ENCODE measurements at places on chromosomes 7 and 10.

GRCh38 chr7:40647719-40648118 lies 512.9 kb downstream of the SUGCT start:
- no peak for DNase-seq

DNA sequence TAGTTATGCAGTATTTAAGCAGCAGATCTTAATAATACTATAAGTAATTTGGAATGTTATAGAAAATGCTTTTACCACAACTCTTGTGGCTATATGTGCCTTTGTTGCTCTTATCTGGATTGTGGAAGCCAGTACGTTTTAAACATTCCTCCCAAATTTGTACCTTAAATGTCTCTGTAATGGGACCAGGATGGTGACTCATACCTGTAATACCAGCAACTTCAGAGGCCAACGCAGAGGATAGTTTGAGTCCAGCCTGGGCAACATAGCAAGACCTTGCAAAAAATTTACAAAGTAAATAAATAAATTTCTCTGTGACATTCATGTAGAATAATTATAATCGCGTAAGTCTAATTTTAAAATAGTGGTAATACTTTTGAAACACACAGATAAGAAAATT lies 283.1 kb downstream of the POM121L12 start:
- no peak for DNase-seq

GRCh38 chr7:151257990-151258389 lies 9.5 kb upstream of the SMARCD3 start:
- no peak for DNase-seq

GRCh38 chr7:21149809-21150208 lies 278.1 kb upstream of the SP4 start:
- DNase-seq = no peak

DNA sequence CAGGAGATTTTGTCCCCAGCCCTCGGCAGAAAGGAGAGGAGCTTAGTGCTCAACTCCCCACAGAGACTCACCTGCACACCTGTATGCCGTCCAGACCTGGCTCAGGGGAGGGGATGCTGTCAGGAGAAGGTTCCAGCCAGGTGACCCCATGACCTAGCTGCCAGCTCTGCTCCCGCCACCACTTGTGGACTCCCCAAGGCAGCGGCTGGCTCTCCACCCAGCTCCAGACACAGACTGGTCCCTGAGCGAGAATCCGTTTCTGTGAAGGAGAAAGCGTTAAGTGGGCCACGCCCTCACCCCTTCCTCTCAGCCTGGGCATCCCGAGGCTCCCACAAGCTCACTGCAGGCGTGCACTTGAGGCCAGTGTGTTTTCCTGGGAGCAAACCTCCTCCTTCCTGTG lies 76.4 kb downstream of the RGS10 start:
- no peak for DNase-seq

DNA sequence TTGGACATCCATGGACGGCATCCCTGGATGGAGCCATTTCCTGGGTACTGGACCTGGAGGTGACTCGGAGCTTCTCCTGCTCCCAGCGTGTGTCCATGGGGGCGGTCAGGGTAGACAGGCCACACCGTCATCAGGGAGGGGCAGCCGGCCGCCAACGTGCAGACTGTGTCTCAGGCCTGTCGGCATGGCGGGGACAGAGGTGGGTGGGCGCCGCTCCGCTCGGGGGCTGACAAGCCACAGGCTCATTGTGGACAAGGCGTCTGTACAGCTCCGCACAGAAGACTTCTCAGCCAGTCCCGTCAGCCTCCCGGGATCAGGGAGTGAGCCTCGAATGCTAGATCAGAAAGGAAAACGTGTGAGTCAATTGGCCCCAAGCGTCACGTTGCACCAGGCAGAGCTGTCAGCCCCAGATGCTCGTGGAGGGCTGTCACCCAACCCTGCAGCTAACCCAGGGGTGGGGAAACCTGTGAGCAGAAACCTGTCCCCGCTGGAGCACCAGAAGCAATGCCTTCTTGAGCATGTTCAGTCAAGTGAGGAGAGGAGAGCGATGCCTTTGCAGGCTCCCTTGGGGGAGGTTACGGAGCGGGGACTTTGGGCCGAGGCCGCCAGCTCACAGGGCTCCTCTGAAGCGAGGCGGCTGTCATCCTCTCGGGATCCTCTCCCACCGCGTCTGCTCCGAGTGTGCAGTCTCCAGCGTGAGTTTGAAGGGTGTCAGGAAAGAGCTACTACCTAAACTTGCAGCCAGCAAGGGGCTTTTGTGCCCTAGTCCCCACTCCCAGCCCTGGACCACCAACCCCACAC lies 16.0 kb upstream of the DPYSL4 start:
- DNase-seq = no peak

DNA sequence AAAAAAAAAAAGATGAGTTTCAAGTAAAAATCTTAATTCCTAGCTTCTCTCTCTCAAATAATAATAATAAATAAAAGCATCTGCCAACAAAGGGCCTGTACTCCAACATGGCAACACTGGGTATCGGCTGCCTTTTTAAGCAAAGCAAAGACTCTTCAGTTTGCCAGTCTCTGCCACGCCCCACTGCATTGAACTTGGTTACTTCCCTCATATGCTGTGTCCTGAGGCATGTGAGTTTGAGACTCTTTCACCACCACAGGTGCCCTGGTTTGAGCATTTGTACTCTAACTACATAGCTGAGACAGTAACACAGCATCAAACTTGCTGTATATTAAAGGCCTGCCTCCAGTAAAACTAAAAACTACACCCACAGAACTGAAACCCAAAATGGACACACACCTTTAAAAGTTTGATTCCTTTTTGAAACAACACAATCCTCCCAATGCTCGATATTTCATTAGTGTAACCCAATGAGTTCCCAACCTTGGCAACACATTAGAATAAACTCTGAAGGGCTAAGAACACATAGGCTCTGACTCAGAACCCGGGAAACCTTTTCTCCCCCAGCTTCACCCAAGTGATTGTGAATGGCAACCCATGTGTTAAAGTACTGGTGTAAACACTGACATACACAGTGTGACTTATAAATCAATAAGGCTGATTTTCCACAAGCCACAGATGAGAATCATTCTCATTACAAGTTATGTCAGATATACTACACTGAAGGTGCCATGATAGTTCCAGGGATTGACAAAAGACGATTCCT lies 12.0 kb downstream of the JAZF1 start:
- no peak for DNase-seq

DNA sequence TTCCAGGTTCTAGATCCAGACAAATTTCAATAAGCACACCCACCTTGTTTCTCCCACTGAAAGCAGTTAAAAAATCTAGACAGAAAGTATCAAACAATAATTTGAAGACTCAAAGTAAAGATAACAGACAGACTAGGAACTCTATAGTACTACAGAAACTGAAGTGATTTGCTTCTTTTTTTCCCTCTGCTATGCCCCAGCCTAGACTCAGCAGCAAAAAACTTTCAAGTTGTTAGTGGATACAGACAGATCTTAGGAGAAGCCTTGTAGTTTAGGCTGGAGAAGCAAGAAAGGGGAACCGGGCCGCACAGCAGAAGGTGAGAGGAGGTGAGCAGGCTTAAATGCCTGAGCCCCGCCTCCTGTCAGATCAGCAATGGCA lies 65.1 kb downstream of the IGF2BP3 start:
- no peak for DNase-seq

DNA sequence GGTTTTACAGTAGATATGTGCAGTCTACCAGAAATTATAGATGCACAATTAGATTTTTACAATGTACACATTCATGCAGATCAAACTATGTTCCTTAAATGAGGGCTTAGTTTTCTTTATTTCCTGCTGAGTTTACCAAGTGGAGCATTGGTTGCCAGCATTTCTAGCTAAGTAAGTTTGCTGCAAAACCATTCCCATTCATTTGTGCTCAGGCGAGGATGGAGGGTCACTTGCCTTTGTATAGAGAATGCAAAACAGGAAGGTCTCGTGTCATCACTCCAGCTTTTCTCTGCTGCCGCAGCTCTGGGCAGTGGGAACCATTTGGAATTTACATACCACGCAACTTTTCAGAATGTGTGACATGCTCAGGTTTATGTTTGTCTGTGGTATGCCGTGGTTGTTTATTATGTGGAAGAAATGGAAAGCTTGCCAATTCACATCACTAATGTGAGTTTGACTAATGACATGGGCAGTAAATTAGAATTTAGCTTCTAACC lies 198.6 kb downstream of the TRIL start:
- DNase-seq = no peak

GRCh38 chr7:105156731-105157130 lies 142.7 kb downstream of the KMT2E start:
- DNase-seq = no peak

DNA sequence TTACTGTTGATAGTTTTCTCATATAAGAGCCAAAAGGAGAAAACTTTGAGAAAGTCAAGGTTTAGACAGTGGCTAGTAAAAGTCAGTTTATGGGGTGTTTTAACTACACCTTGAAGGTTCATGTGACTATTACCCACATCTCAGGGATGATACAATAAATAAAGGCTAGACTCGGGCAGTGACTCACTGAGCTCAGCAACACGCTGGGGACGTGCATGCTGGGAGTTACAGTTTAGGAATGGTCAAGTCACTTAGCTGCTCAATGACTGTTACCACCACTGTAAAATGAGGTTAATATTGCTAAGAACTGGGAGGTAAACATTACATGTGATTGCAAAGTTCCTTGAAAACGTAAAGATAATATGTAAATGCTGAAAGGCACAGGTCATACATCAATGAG lies 1254.4 kb upstream of the PHF14 start:
- no peak for DNase-seq

- DNase-seq = no peak
Observed at GRCh38 chr10:61701706-61702105, 39.0 kb downstream of the CABCOCO1 start.

- DNase-seq = no peak
Observed at GRCh38 chr10:64067009-64067606, 545.9 kb downstream of the REEP3 start.

GRCh38 chr7:26292768-26293560 lies 1.3 kb downstream of the SNX10 start:
- DNase-seq = no peak

DNA sequence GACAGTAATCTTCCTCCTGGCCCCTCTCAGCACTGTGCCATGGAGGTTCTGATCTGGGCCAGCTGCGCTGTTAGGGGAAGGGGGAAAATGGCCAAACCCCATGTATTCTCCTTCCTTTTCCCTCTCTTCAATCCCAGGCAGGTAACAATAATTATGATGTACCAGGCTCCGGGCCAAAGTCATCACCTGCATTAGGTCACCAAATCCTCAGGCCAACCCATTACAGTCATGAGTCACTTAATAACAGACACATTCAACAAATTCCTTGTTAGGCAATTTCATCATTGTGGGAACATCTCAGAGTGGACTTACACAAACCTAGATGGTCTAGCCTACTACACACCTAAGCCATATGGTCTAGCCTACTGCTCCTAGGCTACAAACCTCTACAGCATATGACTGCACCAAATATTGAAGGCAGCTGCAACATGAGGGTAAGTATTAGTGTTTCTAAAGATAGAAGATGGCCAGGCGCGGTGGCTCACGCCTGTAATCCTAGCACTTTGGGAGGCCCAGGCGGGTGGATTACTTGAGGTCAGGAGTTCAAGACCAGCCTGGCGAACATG lies 2.2 kb upstream of the HSPB1 start:
- no peak for DNase-seq

DNA sequence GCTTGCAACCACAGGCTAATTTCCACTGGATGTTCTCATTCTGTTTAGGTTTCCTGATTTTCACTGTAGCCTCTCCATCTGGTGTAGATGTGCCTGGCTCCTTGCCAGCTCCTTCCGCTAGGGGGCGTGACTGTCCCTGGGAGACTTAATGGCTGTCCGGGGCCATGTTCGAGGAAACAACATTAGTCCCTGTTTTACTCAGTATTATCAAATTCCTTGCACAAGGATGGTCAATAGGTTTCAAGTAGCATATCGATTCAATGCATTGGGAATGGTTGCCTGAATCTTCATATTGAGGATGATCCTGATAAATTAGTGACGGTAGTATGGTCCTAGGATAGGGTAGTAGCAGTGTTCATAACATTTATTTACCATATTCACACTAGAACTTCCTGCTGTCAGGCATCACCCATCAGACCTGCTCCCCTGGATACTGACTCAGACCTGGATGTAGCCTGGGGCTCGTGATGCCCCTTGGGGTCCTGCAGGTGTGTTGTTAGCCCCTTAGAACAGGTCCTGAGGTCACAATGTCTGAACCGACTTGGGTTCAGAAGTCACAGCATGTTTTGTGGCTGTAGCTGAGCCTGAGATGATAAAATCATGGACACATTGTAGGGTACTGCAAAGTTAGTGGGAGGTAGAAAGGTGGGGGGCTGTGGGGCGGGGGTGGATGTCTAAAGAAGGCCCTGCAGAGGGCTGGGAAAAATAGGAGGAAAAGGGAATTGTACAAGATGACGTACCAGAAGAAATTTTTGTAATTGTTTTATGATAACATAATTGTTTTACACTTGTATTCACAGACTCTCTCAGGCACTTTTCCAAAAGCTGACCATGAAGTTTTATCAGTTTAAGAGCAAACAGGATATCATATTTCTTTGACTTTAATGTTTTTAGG lies 8.9 kb upstream of the EXOC6 start:
- peak; percentile 16 for DNase-seq

GRCh38 chr10:131478377-131478989 lies 167.0 kb upstream of the TCERG1L start:
- no peak for DNase-seq
